ENCODE measurements at places on chromosomes 6 and 20.

DNA sequence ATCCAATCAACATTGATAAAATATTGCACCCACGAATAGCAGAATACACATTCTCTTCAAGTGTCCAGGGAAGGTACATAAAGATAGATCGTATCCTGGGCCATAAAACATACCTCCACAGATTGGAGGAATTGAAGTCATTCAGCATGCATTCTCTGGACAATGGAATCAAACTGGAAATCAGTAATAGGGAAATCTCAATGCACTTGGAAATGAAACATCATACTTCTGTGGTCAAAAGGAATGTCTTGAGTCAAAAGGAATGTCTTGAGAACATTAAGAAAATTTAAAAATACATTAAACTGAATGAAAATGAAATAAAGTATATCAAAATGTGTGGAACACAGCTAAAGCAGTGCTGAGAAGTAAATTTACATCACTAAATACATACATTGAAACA, 138.8 kb downstream of the TFAP2A start:
- no peak for DNase-seq

DNA sequence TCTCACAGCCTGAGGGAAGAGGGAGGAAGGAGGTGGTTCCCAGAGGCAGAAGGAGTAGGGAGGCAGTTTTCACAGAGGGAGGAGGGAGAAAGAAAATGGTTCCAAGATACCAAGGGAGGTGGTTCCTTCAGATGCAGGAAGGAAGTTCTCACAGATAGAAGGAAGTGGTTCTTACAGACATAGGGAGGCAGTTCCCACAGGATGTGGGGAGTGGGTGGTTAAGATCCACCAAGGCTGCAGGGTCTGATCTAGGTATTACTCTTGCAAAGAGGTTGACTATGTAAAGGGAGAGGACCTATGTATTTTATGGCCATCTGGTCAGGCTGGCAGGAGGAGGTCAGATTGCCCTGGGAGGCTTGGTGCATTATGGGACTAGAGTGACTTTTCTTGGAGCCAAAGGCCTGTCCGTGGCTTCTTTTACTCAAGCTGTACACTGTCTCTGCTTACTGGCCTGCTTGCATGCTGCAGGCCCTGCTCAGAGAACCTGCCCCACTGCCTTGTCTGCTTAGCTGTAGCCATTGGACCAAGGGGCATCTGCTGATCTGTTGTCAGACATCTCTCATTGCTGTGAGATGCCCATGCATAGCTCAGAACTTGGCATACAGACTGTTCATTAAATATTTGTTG, 283.7 kb downstream of the DHX35 start:
- no peak for DNase-seq

DNA sequence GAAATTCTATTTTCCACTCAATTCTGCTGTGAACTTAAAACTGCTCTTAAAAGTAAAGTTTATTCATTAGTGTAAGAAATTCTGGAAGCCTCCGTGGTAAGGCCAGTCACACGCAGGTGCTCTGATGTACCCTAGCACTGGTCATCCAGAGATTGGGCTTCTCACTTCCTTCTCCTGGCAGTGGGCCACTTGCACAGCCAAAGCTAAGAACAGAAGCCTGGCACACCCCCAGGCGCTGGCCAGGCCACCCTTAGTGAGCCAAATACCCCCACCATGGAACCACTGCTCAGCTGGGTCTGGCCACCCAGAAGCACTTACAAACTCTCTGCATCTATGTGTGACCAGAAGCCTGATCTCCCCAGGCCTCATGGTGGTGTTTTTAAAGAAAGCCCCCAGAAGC, 35.3 kb upstream of the ARFGEF2 start:
- no peak for DNase-seq

GRCh38 chr20:53677447-53678314, 84.0 kb upstream of the ZNF217 start:
- no peak for DNase-seq

DNA sequence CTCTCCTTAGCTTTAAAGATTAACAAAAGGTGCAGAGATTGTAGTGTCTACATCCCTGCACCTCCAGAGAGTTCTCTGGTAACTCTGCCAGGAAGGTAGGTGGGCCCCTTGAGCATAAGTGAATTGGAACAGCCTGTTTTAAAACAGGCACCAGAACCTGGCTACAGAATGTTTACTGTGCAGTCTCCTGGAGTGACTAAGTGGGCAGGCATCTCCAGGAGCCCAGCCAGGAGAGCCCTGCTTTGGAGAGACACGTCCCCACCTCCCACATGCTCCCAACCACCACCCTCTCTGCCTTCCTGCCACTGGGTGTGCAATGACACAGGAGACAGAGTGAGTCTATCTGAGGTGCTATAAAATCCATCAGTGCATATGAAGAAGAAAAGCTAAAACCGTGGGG, 110.3 kb upstream of the EYA4 start:
- DNase-seq: no peak

- no peak for DNase-seq
These were observed 425.1 kb upstream of the SULF2 start for GRCh38 chr20:48210111-48211027.

DNA sequence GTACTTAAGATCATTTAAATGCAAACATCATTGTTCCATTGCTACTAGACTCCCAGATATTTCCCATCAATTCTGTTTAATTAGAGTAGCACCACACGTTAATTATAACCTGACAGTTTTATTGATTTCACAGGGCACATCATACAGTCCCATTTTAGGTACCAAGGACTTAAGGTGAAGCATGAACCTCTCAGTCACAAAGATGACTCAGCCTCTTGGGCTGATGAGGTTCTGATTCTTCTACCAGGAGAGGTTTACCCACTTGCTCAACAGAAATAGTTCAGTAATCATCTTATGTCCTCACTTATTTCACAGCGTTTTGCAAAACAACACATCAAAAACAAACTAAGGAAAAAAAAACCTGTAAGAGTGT, 98.5 kb downstream of the HIVEP2 start:
- DNase-seq: no peak

GRCh38 chr6:13881621-13882165, 43.1 kb upstream of the RNF182 start:
- no peak for DNase-seq
